Fibroblast of mammary gland (primary cell): ENCODE measurements at places on chromosomes 3 and 15.

DNA sequence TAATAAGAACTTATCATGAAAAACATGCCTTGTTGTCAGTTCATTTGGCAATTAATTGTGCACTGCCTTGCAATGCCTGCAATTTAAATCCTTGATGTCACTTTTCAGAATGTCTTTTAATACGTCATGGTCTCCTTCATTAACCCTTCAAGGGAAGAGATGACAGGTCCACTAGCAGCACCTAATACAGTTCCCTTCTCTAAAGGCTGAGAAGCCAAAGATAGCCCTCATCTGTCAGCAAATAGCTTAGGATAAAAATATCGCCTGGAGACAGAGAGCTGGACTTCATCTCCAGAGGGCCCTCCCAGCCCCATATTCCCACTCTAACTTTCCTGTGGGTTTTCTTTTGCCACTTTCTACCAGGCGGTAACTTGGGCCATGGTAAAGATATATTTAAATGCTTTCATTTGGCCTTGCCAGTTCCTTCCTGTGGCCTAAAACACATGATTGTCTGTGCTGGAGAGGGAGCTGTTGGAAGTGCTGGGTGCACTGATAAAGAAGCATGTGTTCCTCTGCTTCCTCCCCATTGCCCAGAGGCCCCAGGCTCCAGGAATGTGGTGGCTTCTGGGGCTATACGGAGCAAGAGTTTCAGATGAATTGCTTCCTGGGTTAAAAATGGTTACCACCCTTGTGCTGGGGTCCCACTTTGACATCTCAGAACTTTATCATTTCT lies 76.3 kb upstream of the UMPS start:
- no peak for DNase-seq

DNA sequence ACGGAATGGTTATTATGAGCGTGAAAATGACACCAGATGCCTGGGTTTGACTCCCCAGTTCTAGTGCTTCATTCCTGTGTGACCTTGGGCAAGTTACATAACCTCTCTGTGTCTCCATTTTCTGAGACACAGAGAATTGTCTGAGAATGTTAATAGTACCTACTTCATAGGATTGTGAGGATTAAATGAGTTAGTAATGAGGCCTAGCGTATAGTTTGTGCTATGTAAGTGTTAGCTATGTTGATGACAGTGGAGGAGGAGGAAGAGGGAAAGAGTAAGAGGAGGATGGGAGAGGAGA lies 150.3 kb downstream of the MEGF11 start:
- no peak for DNase-seq

DNA sequence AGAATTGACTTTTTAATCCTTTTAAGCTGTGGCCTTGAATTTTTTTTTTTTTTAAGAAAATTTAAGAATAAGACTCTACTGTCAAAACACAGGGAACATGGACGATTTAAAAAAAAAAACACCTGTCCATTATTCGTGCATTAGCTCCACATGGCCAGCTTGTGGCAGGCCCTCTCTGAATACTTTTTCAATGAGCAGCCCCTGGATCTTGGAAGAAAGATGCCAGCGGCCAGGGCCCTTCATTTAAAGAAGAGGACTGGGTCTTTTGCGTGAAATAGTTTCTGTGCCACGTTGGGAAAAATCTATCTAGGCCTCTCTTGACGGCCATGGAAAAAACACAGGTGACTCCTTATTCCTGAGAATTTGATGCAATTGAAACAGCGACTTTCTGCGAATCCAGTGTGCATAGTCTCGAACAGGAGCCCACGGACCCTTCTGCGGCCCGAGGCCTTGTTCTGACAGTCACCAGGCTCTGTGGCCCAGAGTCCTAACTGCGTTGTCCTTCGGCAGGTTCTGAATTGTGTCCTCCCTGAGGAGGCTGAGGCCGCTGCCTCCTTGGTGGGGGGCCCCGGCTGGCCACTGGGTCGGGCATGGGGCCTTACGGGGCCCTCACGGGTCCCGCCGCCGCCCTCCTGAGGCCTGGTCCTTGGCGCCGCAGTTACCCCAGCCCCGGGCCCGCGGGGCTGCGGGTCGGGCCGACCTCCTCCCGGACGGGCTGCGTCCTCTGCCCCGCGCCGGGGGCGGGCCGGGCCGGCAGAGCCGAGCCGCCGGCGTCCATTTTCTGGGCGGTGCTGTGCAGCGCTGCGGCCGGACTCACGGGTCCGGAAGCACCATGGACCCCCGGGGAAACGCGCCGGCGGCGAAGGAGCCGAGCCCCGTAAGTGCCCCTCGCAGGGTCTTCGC lies 33.5 kb downstream of the ZBTB38 start:
- no peak for DNase-seq

DNA sequence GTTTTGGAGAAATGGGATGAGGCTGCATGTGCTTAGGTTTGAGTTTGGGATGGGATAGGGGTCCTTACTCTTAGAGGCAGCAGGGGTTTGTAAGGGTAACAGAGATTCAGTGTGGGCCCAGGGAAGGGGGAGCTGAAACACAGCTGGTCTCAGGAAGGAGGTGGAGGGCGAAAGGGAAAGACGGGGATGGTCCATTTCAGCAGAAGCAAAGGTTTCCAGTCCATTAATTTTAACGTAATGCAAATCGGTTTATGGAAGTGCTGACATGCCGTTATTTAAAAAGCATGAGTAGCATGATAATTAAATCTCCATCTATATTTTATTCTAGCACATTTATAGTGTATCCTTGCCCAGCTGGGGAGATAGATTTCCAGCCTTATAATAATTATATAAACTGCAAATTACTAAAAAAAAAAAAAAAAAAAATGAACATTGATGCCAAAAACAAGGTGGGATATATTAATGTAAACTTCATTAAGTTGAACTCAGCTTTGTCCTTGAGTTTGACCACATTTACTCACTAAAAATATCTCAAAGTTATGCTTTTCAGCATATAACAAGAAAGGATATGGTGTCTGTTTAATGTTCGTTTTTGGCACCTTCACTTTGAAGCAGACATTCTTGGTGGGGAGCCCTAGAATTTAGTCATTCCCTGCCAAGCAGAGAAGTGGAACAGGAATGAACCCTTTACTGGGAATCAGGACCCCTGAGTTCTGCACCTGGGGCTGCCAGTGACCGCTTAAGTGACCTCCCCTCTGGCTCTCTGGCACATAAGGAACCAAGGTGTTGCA lies 234.7 kb downstream of the THSD4 start:
- DNase-seq: no peak

- DNase-seq: peak; percentile 90
These were observed at the start of gene GTF2A2 for GRCh38 chr15:59656897-59657634. GTF2A2 (minus strand) TSS chr15:59657515; CDS start chr15:59652277, 5,238 bp downstream.

GRCh38 chr3:31613177-31613576 lies 80.5 kb downstream of the STT3B start:
- no peak for DNase-seq

DNA sequence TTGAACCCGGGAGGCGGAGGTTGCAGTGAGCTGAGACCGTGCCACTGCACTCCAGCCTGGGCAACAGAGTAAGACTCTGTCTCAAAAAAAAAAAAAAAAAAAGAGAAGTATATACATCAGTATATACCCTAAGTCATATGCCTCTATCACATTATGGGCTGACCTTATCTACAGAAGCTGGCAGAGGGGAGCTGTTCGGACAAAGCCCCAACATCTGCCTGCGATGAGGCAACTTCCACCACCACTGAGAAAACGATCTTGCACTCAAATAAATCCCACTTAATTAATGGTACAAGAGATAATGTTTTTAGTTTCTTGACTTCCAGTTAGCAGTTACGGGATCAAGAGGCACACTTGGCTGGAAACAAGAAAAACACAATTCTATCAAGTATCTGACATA lies 2.2 kb downstream of the GLT8D1 start:
- no peak for DNase-seq

DNA sequence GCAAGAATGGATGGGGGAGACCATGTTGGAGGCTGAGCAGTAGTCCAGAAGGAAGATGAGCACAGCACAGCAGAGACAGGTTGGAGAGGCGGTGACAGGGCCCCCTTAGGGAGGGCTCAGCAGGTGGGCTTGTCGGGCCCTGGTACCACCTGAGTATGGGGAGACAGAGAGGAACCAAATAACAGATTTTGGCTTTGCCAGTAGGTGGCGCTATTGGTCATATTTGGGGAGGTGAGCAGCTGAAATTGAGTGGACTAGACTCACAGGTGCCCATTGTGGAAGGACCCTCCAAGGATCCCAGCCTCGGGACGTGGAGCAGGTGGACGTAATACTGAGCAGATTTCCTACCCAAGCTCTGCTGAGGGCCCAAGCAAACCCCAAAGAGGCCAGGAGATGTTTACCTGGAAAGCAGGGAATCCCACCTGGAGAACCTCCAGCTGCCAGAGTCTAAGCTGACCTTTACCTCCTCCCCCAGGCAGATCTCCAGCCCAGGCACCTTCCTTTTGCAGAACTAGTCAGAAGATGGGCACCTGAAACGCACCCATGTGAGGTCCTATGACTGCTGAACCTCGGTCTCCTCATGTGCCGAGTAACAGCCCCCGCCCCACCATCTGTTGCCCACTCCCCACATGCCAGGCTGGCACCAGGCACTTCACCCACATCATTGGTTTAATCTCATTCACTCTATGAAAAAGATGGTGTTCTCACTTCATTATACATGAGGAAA lies 24.6 kb upstream of the CORO2B start:
- peak; percentile 65 for DNase-seq

DNA sequence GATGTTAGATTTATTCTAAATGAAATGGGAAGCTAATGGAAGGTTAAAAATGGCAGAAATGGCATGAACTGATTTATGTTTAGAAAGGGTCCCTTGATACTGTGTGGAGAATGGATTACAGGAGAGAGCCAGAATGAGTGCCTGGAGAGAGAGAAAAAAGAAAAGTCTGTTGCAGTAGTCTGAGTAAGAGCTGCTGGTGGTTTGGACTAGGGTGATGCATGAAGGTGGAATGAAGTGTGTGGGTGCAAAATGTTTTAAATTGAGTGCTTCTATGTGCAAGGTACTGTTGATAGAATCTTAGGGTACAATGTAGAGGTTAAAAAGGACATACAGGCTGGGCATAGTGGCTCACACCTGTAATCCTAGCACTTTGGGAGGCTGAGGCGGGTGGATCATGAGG lies 11.4 kb upstream of the MGA start:
- DNase-seq: peak; percentile 81

- DNase-seq: no peak
These were observed 665 bp downstream of the GATM start for GRCh38 chr15:45377609-45378148.
